ENCODE measurements at places on chromosomes 6 and 20.

DNA sequence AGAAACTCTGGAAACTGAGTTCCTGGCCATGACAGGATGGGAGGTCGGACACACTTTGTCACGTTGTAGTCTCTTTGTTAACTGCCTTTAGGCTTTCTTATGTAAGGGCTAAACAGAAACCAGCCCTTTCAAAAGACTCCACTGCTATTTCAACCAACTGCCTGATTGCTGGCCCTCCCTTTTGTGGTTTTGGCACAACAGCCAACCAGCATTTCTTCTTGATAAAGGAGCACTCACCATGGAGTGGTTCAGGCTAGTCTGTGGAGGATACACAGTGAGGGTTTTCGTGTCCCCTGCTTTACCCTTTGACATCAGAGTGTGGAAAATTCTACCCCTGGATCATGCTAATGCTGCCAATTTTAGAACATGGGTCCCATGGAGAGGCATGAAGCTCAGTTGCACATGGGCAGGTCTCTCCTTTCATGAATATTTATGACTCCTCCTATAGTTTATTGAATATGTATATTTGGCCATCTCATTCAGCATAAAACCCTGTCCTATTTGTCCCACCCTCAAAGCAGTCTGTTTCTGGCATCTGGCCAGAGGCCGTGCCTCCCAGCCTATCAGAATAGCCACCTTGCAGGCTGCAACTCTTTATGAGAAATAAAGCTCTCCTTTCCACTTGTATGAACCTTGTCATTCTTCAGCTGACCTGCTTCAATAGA lies 148.3 kb downstream of the HS3ST5 start:
- no peak for DNase-seq

GRCh38 chr6:126805861-126806260 lies 312.6 kb upstream of the RSPO3 start:
- DNase-seq = no peak

- no peak for DNase-seq
Measured at GRCh38 chr6:14095437-14095836, 22.1 kb upstream of the CD83 start.

DNA sequence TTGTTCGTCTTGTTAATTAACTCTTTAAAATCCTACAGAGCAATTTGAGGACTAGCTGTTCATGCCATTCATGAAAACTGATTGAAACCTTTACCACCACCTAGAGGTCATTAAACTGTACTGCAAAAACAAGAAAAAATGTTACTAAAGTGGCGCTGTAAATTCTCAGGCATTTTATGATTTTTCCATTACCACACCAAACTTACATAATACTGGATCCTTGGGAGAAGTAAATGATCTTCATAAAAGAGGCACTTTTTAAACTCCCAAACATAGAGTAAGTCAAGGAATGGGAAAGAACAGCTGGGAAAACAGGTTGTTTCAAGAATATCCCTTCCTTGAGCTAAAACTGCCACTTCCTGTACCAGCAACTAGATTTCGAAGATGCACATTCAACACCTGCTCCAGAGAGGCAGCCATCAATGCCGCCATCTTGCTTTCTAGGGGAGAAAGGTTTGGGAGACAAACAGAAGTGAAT lies 54.3 kb downstream of the MYLIP start:
- DNase-seq = no peak

- DNase-seq = no peak
Measured at GRCh38 chr6:12875051-12875450, 158.5 kb downstream of the PHACTR1 start.

DNA sequence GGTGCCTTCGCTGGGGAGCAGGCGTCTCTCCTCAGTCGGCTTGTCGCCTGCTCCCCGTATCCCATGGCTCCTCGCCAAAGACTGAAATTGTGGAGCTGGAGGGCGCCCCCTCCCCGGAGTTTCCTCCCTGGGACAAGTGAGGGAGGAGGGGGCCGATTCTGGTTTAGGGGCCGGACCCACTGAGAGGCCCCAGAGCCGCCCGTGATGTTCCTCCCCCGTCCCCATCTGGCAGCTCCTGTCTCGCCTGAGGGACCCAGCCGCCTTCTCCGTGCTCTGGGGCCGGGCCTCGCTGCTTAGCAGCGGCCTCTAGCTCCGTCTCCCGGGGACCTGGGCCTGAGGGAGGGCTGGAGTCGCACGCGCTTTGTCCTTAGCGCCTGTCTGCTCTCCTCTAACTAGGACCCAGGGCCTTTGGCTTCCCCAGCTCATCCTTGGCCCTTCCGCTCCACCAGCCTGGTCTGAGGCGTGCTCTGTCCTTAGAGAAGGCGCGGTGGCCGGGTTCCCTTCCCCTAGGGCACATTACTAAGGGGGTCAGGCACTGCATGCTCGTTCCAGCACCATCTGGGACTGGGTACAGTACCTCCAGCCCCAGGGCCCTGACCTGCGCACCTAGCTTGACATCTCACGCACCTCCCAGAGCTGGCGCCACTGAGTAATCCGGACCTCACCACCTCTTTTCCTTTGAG lies 29.7 kb downstream of the SLC12A5 start:
- no peak for DNase-seq

DNA sequence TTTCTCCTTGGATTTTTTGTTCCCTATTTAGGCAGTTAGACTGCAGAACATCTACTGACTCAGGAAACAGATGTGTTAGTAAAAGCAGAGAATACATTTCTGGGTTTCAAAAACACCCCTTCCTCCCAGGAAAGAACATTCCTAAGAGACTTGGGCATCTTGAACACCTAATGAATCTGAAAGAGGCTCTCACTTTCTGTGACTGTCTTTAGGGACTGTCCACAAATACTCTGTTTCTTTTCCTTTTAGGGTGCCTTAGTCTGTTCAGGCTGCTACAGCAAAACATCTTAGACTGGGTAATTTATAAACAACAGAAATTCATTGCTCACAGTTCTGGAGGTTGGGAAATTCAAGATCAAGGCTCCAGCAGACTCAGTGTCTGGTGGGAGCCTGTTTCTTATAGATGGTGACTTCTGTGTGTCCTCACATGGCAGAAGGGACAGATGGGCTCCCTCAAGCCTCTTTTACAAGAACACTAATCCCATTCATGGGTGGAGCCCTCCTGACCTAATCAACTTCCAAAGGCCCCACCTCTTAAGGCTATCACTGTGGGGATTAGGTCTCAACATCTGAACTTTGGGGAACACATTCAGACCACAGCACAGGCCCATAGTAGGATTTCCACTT lies 19.4 kb upstream of the CCN5 start:
- no peak for DNase-seq

GRCh38 chr6:80454197-80454596 lies 347.7 kb downstream of the BCKDHB start:
- no peak for DNase-seq

DNA sequence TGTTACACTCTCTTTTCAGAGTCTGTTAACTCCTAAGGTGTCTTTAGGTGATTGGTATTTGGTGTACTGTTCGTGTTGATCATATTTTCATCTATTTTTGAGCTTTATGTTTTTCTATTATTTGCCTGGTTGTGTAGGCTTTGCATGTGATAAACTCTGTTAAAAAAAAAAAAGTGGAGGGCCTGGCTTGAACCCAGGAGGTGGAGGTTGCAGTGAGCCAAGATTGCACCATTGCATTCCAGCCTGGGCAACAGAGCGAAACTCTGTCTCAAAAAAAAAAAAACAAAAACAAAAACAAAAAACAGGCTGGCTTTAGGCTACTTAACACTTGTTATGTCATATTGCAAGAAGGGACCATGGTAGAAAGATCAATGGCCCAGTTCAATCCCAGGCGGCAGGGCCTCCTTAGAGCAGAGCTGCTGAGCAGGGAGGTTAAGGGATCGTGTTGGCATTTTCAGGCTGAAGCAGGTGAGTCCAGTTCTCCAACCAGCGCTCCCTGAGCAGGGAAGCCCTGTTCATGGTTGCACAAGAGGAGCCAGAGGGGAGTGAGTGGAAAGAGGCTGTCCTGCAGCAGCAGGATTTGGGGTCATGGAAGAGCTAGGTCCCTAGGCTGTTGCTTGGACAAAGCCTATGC lies 8.5 kb downstream of the PYGB start:
- no peak for DNase-seq

GRCh38 chr6:88807622-88808021 lies 155.8 kb downstream of the RNGTT start:
- no peak for DNase-seq

DNA sequence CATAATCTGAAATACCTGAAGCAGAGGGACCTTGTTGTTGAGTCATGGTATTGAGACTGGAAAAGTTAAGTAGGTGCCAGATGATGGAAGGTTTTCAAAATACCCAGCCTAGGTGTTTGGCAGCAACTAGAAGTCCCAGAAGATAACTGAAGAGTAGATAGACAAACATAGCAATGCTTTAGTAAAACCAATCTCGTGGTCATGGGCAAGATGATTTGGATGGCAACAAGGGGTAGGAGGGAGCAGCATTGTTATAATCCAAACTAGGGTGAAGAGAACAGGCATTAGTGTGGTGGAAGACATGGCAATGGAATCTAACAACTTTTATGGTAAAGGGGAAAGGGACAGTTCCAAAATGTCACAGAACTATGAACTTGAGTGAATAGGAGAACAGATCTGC lies 2.3 kb downstream of the FILIP1 start:
- DNase-seq = no peak

DNA sequence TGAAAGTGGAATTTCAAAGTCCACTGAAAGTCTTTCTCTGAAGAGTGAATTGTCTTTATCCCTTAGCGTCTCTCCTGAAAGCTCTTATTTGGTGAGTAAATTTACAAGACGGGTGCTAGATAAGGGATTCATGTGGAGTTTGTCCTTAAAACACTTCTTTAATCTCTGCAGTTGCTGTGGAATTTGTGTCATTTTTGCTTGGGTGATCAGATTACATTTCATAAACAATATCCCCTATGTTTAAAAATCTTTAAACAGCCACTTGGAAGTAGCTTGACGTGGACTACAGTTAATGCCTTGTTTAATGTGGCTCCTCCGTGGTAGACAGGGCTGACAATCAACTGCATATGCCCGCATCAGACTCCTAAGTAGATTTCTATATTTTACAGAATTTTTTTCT lies 175.4 kb upstream of the ZNF217 start:
- no peak for DNase-seq

GRCh38 chr20:10004900-10005299 lies 29.9 kb upstream of the ANKEF1 start:
- no peak for DNase-seq

- no peak for DNase-seq
Measured at GRCh38 chr6:15755526-15755925, 92.7 kb upstream of the DTNBP1 start.

DNA sequence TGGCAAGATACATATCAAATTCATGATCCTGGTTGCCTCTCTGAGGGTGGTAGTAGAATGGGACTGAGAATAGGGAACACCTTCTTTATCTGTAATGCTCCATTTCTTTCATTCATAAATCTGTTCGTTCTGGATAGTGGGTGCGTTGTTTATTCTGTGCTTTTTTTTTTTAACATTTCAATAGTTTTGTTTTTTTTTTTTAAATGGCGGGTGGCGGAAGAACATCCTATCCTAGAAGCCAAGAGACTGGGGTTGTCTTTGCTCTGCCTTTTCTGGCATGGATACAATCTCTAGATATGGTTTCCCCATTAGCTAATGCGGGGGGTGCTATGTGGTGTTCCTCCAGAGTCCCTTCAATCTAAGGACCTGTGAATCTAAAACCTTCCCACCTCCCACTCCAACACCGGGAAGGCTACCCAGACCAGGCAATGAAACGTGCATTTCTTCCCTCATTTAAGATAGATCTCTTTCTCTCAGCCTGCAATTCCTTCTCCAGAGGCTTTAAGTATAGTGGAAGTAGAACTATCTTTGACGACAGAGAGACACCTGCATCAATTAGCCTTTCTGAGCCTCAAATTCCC lies 883 bp upstream of the CCDC28A start:
- no peak for DNase-seq

GRCh38 chr6:39156801-39157200 lies 41.8 kb upstream of the SAYSD1 start:
- DNase-seq = no peak

DNA sequence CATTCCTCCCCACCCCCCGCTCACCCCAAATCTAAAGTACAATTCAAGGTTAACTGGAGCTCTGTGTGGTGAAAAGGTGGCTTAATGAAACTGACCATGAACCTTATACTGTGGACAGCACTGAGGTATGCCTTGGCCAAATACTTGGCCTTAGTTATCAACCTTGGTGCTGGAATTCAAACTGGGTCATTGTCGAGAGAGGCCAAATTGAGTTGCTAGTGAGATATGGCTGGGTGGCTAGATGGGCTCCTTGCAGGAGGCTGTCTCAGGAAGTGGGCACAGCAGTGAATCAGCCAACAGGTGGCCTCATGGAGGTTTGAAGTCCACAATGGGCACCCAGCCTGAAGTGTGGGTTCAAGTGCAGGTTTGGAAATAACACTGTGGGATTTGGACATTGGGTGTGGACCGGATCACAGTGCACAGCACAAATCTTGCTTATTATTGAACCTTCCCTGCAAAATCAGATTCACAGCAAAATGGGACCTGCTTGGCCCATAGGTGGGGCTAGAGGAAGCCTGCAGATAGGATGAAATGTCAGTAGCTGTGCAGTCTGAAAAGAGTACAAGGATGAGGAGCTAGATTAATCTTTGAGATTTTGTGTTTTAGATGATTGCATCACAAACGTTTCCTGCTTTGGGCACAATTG lies 5.6 kb upstream of the BTBD3 start:
- no peak for DNase-seq

GRCh38 chr20:62159839-62160238 lies 16.3 kb downstream of the SS18L1 start:
- DNase-seq = no peak

DNA sequence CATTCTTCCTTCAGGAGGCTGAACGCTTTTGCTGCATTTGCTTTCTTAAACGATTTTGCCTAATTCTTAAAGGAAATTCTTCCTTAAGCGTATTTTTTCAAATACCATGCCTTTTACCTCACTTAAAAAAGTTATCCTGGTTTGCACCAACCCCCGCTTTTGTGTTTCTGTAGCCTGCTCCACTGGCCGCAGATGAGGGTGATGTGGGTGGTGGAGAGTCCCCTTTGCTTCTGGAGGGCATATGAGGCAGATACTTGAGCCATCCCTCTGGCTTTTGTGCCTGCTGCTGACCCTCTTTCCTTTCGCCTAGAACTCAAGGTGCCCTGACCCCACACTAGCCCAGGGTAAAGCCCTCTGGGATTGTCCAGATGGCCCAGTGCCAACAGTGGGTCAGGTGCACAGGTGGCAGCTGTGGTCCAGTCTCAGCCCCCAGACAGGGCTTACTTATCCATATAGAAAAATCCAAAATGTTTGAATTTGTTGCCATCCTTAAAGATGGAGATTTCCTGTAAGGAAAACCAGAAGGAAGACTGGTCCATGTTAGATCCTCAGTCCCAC lies 43.9 kb downstream of the SPATA2 start:
- DNase-seq = no peak

All from stimulated activated CD4-positive, alpha-beta T cell treated with anti-CD3 and anti-CD28 coated beads, Interleukin-12 subunit alpha, Interleukin-12 subunit beta, amount 100 ng/mL, for 24 hours (primary cell).